ENCODE measurements at places on chromosomes 2 and 18.
A peak's percentile ranks its signal among the peaks of the same experiment; 100 is the strongest.

DNA sequence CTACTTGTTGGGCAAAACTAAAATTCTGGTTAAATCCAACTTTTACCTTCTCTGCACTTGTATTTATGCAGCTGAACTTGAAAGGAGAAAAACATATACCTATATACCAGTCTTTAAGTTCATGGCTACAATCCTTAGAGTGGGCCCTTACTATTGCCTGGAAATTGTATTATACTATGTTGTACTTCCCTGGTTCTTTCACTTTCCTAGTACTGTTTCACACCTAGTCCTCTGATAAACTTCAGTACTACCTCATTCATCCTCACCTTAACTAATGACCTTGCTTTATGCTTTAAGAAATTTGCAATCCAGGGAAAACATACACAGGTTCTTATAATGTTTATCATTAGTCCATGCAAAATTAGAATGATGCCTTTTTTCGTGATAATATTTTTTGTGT lies 103.8 kb downstream of the HAUS1 start:
- DNase-seq: no peak

GRCh38 chr2:19362755-19363473 lies 4.5 kb upstream of the OSR1 start:
- DNase-seq: peak; percentile 44

DNA sequence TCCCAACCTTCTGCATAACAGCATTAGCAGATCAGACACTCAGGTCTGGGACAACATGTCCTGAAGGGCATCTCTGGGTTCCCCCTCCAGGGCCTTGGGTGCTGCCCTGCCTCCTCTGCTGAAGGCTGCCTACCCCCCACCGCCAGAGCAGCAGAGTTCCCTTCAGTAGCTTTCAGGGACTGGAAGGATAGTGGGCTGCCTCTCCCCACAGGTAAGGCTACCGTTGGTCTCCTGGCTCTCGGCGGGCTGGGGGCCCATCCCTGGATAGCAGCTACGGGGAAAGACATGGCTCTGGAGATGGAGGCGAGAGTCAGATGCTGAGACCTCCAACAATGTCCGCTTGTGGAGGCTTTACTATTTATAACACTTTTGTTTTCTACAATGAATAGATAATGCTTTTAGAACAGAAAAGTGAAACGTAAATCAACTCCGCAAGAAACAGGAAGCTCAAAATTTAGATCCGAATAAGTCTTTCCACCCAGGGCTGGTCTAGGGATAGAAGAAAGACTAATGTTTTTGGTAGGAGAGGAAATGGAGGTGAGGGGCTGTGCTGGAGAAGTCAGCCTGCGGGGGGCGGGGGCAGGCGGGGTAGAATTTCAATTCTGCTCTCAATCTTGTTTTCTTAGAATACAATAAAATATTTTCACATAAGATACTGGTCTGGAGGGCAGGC lies 58.4 kb downstream of the ARL4C start:
- DNase-seq: no peak

GRCh38 chr2:132904142-132904842 lies 234.3 kb upstream of the LYPD1 start:
- DNase-seq: no peak

DNA sequence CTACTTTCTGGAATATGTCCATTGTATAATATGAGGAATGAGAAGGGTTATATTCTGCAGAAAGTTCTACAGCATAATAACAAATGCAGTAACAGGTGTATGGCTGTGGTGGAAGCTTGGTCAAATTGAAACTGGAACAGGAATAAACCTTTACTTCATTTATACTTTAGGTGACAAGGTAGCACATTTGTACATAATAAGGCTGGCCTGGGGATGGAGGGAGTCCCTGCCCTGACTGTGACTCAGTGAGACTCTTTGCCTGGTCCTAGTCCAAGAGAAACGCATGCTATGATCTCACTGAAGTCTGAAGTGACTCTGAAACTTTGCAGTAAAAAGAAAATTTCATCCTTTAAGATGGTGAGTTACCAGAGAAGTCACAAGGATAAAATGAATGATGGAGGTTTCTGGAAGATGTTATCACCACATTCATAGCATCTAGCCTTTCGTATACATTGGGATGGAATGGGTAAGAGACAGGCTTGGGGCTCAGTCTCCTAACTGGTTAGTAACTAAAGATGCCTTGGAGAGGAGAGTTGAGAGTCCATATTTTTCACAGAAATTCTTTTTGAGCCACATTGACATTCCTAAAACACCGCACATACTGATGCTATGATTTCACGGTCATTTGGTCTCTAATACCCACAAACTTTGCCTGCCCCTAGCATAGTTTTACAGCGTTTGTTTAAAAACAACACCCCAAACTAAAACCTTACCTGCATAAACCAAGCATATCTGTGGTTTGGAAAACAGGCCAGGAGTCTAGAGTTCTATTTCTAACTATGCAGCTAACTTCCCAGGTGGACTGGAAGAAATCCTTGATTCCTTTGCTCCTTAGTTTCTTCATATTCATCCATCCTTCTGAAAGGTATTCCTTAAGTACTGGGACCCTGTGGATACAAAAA lies 42.4 kb upstream of the NABP1 start:
- DNase-seq: no peak

DNA sequence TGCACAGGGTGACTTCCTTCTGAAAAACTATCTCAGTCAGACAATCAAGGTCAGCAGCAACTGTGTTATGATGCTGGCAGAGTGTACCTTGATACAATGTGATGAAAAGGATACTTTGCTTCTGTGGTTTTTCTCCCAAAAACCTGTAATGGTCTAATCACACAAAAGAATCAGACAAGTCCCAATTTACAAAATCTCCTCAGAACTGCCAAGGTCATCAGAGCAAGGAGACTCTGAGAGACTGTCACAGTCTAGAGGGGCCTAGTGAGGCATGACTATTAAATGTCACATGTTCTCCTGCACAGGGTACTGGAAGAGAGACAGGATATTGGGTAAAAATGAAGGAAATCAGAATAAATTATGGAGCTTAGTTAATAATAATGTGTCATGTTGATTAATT lies 185.4 kb downstream of the ST6GAL2 start:
- no peak for DNase-seq

DNA sequence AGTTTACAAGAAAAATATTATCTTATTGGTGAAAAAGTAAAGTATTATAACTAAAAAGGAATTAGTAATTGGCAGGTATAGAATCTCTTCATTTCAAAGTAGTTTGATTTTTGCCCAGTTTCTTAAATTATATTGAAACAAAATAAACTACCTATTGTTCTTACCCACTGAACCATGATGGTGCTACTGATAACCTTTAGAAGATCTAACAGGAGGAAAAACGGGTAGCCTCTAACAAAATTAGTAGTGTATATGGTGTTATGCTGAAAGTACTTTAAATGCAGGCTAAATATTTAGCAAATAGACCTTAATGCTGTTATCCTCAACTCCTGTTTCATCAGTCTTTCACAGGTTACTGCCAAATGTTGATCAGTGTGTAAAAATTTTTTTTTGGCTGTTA lies 19.1 kb downstream of the MRPS9 start:
- no peak for DNase-seq

- DNase-seq: no peak
These were observed 106.7 kb downstream of the FAM210A start for GRCh38 chr18:13619505-13620205.

GRCh38 chr18:39870591-39870990 lies 2084.4 kb upstream of the PIK3C3 start:
- no peak for DNase-seq

DNA sequence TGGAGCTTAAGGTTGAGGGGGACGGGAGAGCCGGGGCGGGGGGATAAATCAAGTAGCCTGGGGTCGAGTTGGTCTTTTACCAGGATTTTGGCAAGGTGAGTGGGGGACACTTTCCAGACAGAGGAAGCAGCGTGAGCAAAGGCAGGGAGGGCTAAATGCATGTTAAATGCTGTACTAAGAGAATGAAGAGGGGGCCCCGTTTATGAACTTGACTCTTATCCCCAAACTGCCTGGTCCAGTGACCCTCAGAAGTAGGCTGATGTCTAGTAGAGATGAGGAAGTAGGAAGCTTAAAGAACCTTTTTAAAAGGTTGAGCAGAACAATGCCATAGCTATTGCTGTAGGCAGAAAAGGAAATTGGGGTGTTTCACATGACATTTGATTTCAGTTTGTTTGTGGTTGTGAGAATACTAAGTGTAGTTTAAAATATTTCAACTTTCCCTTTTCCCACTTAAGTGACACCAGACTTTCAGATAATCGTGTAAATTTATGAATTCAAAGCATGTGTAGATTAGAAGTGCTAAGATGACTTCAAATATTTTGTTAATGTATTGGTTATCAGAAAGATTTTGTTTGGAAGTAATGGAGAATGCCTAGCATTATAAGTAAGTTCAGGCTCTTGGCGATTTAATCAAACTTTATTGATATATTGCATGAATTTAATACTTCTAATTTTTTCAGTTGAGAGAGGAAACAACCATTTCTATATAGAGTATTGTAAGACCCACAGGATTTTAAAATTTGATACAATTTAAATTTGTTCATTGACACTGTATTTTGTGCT lies 1.8 kb downstream of the REL start:
- no peak for DNase-seq

DNA sequence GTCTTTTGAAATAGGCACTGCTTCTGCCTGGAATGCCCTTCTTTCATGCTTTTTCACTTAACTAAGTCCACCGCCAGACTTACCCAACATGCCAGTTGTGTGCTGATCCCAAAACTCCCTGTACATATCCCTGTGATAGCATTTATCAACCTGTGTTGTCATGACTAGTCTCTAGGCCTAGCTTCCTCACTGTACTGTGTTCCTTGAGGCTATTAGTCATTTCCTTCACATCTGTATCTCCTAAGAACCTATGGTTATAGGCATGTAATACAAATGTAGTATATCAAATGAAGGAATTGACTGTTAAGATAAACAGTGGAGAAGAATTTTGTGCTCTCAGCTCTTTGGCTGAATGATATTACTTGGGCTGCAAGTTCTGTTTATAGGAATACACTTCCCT lies 184.3 kb downstream of the CYRIA start:
- no peak for DNase-seq

DNA sequence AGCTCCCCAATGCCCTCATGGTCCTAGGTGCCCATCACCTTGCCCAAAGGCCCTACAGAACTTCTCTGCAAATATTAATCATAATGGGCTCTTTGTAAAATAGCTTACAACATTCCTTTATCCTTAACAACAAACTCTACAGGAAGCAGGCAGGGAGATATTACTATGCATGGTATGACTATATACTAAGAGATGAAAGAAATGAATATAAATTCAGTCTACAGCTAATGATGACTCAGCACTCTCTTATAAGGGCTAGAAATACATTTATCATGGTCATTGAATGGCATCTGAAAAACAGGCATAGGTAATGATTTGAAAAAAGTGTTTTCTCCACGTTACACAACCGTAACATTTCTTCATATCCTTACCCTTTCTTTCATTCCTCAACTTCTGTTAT lies 254.8 kb upstream of the DSEL start:
- no peak for DNase-seq

DNA sequence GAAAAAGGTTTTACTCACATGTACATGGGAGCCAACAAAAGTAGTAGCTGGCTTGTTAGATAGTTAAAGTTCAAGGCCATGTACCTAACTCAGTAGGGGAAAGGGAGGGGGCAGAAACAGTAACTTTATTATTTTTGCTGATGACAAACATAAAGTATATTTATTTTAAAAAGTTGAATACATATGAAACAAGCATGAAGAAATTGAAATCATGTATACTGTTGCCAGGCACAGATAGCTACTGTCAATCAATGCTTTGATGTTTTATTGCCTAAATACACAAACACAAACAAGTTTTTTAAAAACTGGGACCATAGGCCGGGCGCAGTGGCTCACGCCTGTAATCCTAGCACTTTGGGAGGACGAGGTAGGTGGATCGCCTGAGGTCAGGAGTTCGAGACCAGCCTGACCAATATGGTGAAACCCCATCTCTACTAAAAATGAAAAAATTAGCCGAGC lies 7.6 kb upstream of the PSD4 start:
- no peak for DNase-seq

GRCh38 chr2:3449086-3449485 lies 69.6 kb downstream of the TRAPPC12 start:
- DNase-seq: no peak

DNA sequence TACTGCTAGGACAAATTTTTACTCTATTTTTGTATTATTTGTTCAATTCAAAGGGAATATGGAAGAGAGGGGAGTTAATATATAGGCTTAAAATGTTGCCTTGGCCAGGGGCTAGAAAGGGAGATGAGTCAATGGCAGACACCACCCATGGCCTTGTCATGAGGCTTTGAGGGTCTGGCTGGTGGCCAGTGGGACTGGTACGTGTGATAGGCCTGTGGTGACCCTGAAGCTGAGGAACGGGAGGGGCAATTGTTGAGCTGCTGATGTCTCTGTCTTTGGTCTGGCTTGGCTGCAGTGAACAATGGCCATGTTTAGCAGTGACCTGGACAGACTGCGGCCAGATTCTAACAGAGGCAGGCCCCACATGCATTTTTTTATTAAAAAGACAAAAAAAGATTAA lies 18.5 kb downstream of the GKN1 start:
- no peak for DNase-seq

DNA sequence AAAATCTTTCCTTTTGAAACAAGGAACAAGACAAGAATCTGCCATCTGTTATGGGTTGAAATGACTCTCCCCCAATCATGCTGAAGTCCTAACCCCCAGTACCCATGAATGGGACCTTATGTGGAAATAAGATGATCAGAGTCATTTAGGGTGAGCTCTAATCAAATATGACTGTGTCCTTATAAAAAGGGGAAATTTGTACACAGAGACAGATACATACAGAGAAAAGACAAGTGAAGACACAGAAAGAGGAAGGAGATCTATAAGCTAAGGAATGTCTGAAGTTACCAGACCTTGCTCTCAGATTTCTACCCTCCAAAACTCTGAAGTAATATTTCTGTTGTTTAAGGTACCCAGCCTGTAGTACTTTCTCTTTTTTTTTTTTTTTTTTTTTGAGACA lies 15.7 kb downstream of the TGFBRAP1 start:
- DNase-seq: no peak

- DNase-seq: no peak
These were observed 97.2 kb upstream of the SCN7A start for GRCh38 chr2:166591226-166591625.

- no peak for DNase-seq
These were observed 18.7 kb upstream of the TMBIM1 start for GRCh38 chr2:218310853-218311540.

DNA sequence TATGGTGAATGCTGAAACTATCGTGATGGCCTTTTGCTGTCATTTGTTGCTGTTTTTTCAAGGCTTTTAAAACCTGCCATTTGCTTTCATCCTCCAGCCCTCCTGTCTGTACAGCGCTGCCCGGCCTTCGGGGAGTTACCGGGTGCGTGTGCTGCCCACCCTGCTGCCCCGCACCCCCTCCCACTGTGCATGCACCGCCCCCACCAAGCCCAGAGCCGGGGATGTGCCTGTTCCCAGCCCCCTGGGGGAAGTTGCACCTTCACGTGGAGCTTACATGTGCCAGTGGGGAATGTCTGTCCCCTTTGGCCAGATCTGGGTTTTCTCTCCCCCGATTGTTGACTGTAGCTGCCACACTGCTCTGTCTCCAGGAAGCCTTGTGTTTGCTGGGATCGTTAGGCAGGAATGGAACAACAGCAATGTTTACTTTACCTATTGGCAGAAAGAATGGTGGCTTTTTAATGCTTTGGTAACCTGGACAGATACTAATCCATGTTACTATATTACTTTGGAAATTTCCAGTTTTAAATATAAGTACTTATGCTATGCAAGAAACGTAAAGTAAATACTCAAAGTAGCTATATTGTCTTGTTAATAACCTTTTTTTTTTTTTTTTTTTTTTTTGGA lies 64.8 kb upstream of the RBM44 start:
- no peak for DNase-seq

GRCh38 chr2:43221763-43222474 lies 4.5 kb downstream of the ZFP36L2 start:
- peak; percentile 53 for DNase-seq

GRCh38 chr2:140597836-140598235 lies 1533.0 kb downstream of the LRP1B start:
- no peak for DNase-seq
